Fibroblast of lung (primary cell): ENCODE measurements at places on chromosomes 3 and 15. TPM values are rescaled to one million over a fixed set of nuclear protein-coding genes. Genes with fewer than 3 reads are reported as not detected.

- no peak overlapping the region for H3K4me3 ChIP-seq
- H3K36me3 ChIP-seq: no peaks in the 10 kb centered on the region
- no peak overlapping the region for H3K27ac ChIP-seq
- peaks cover 3% of the 10 kb centered on the region for H3K4me1 ChIP-seq
- peak; percentile 35 for DNase-seq
- no peaks in the 10 kb centered on the region for H3K27me3 ChIP-seq
Measured at GRCh38 chr3:160003520-160004128, 15.0 kb downstream of the IL12A start.

DNA sequence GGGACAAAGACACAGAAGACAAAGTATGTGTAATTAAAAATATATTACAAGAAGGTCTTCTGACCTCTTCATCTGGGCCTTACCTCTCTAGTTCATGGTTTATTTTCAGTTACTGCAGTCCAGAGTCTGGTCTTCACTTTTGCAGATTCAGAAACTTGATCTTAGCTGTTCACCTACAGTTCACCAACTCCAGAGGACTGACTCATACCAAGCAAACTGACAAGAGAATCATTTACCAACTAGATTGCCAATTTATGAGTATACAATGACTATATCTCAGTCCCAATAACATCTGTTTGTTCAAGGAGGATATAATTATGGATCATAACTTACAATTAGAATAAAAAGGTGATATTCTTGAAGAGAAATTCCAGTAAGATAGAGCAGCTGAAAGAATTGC, 9.0 kb downstream of the P2RY1 start:
- no peaks in the 10 kb centered on the region for H3K36me3 ChIP-seq
- no peaks in the 10 kb centered on the region for H3K27me3 ChIP-seq
- H3K4me3 ChIP-seq: no peak overlapping the region
- H3K27ac ChIP-seq: no peak overlapping the region
- no peaks in the 10 kb centered on the region for H3K4me1 ChIP-seq

- H3K27ac ChIP-seq: no peak overlapping the region
- no peaks in the 10 kb centered on the region for H3K4me1 ChIP-seq
- no peak for DNase-seq
- no peaks in the 10 kb centered on the region for H3K36me3 ChIP-seq
- no peaks in the 10 kb centered on the region for H3K27me3 ChIP-seq
Measured at GRCh38 chr3:57112206-57112605, 51.7 kb downstream of the SPATA12 start.

- no peak overlapping the region for H3K4me3 ChIP-seq
- H3K27ac ChIP-seq: peak overlapping the region; percentile 55
- H3K4me1 ChIP-seq: peaks cover 23% of the 10 kb centered on the region
- no peaks in the 10 kb centered on the region for H3K36me3 ChIP-seq
Measured at GRCh38 chr3:171873580-171873979, 30.4 kb downstream of the TMEM212 start.

- no peak overlapping the region for H3K4me3 ChIP-seq
- H3K36me3 ChIP-seq: no peaks in the 10 kb centered on the region
- H3K27me3 ChIP-seq: no peaks in the 10 kb centered on the region
- DNase-seq: no peak
Measured at GRCh38 chr3:134239538-134239937, 11.1 kb downstream of the RYK start.

GRCh38 chr3:176697284-176697889, 499.9 kb downstream of the TBL1XR1 start:
- no peaks in the 10 kb centered on the region for H3K4me1 ChIP-seq
- no peak overlapping the region for H3K27ac ChIP-seq
- no peaks in the 10 kb centered on the region for H3K36me3 ChIP-seq

DNA sequence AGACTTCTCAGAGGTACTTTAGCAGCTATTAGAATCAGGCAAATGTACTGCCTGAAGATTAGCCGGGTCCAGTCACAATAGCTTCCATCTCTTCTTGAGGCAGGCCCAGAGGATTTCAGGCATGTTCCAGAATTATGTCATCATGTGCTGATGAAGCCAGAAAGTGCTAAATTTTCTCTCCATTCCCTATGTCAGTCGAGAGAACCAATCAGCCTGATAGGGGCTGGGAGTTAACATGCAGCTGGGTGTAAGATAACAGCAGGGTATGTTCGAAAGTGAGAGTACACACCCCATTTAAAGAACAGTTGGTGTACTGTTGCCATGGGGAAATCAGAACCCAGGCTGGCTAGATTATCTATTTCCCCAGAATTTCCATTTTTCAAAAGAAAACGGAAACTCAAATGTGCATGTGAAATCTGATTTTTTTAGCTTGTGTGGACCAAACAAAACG, 48.7 kb downstream of the MYH15 start:
- no peaks in the 10 kb centered on the region for H3K27me3 ChIP-seq
- DNase-seq: no peak
- no peak overlapping the region for H3K4me3 ChIP-seq
- H3K36me3 ChIP-seq: no peaks in the 10 kb centered on the region
- H3K27ac ChIP-seq: no peak overlapping the region

GRCh38 chr3:4599612-4600011, 106.5 kb downstream of the ITPR1 start:
- no peaks in the 10 kb centered on the region for H3K4me1 ChIP-seq
- H3K27me3 ChIP-seq: no peaks in the 10 kb centered on the region
- H3K4me3 ChIP-seq: no peak overlapping the region
- H3K27ac ChIP-seq: no peak overlapping the region
- no peaks in the 10 kb centered on the region for H3K36me3 ChIP-seq

DNA sequence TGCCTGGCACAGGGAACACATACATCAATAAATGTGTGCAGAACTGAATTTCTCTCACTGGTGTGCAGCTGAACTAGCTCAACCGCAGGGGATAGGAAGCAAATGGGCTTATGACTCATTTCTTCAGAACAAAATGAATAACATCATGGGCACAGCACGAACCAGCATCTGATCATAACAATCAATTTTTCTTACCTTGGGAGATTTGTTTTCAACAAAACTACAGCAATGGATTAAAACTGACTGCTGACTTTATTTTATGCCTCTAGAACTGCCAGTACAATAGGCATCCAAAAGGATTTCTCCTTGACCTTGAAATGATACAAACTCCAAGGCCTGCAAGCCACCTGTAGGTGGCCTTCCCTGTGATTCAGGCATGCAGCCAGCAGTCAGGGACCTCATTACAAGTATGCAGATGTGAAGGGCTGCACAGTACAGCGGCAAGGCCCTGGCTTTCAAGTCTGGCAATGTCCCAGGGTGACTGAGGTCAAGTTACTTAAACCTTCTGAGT, 26.1 kb downstream of the TAMM41 start:
- peaks cover 7% of the 10 kb centered on the region for H3K4me1 ChIP-seq
- H3K27me3 ChIP-seq: no peaks in the 10 kb centered on the region
- peak; percentile 63 for DNase-seq
- H3K27ac ChIP-seq: no peak overlapping the region
- peaks cover 2% of the 10 kb centered on the region for H3K36me3 ChIP-seq

GRCh38 chr3:128884992-128885391, 5.6 kb downstream of the ACAD9 start:
- no peaks in the 10 kb centered on the region for H3K27me3 ChIP-seq
- peaks cover 6% of the 10 kb centered on the region for H3K36me3 ChIP-seq
- peaks cover 2% of the 10 kb centered on the region for H3K4me1 ChIP-seq
- H3K4me3 ChIP-seq: no peak overlapping the region
- H3K27ac ChIP-seq: no peak overlapping the region
- DNase-seq: no peak

DNA sequence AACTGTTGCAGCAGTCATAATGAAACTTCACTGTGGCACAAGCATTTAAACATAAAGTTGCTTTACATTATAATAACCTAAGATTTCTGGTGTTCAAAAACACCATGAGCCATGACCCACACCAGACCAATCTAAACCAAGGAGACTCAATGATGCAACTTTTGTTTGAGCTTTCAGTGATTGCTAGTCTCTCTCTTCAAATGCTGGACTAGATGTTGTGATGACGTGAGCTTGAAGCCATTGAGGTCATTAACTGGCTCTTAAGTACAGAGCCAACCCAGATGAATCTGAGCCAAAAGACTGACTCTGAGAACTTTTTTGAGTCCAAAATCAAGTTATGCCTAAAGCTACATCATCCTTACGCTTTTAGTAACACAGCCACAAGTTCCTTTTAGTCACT, 36.5 kb downstream of the ATR start:
- H3K36me3 ChIP-seq: peaks cover 2% of the 10 kb centered on the region
- no peaks in the 10 kb centered on the region for H3K4me1 ChIP-seq
- no peak overlapping the region for H3K4me3 ChIP-seq
- DNase-seq: peak; percentile 32
- no peaks in the 10 kb centered on the region for H3K27me3 ChIP-seq

- no peaks in the 10 kb centered on the region for H3K36me3 ChIP-seq
- H3K4me1 ChIP-seq: no peaks in the 10 kb centered on the region
- H3K27me3 ChIP-seq: no peaks in the 10 kb centered on the region
- DNase-seq: no peak
- H3K4me3 ChIP-seq: no peak overlapping the region
Measured at GRCh38 chr3:191500892-191501291, 39.9 kb downstream of the PYDC2 start.

- no peak overlapping the region for H3K27ac ChIP-seq
- H3K4me1 ChIP-seq: no peaks in the 10 kb centered on the region
- no peaks in the 10 kb centered on the region for H3K27me3 ChIP-seq
- no peak overlapping the region for H3K4me3 ChIP-seq
- no peak for DNase-seq
Measured at GRCh38 chr3:104547031-104547430, 819.7 kb upstream of the ALCAM start.

- H3K4me3 ChIP-seq: no peak overlapping the region
- H3K27me3 ChIP-seq: peaks cover 4% of the 10 kb centered on the region
- H3K4me1 ChIP-seq: no peaks in the 10 kb centered on the region
- peak; percentile 46 for DNase-seq
- no peak overlapping the region for H3K27ac ChIP-seq
Measured at GRCh38 chr15:66193066-66193465, 60.5 kb downstream of the MEGF11 start.

DNA sequence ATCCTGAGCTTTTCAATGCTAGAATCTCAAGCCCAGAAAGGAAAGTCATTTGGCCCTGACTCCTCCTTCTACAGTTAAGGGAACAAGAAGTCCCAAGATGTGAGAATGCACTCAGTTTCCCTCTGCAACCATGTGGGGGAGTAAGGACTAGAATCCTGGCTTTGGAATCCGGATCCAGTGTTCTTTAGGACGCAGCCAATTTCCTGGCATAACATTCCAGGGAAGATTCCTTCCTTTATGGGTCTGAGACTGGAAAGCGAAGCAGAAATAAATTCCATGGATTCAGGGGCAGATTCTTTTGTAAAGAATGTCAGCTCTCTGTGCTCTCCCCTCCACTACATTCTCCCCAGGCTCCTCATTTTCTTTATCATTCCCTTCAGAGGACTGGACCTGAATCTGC, 151.8 kb upstream of the SOX14 start:
- H3K27ac ChIP-seq: no peak overlapping the region
- no peak overlapping the region for H3K4me3 ChIP-seq
- no peaks in the 10 kb centered on the region for H3K4me1 ChIP-seq

GRCh38 chr15:67149068-67149772, 83.8 kb downstream of the SMAD3 start:
- peaks cover 17% of the 10 kb centered on the region for H3K36me3 ChIP-seq
- no peak for DNase-seq
- H3K27ac ChIP-seq: peak overlapping the region; percentile 96
- peaks cover 65% of the 10 kb centered on the region for H3K4me1 ChIP-seq

GRCh38 chr3:196492080-196492479, 11.5 kb downstream of the RNF168 start:
- no peaks in the 10 kb centered on the region for H3K27me3 ChIP-seq
- H3K36me3 ChIP-seq: peaks cover 4% of the 10 kb centered on the region
- no peak overlapping the region for H3K4me3 ChIP-seq

DNA sequence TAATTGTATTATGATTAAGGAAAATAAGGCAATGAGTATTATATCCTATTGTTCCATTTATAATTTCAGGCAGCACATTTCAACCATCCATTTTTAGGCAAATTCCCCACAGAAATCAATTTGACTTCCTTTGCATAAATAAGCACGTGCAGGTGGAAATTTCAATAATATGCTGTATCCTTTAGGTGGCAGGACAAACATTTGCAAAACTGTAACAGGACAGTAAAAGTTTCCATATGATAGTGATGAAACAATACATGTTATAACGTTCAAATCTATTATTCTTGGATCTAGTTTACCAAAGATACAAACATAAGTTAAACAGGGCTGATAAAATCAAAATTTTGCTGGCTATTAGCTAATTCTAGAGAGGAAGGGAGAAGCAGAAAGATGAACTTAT, 8.5 kb downstream of the UACA start:
- H3K4me1 ChIP-seq: peaks cover 5% of the 10 kb centered on the region
- DNase-seq: no peak
- no peak overlapping the region for H3K27ac ChIP-seq
- H3K27me3 ChIP-seq: no peaks in the 10 kb centered on the region

DNA sequence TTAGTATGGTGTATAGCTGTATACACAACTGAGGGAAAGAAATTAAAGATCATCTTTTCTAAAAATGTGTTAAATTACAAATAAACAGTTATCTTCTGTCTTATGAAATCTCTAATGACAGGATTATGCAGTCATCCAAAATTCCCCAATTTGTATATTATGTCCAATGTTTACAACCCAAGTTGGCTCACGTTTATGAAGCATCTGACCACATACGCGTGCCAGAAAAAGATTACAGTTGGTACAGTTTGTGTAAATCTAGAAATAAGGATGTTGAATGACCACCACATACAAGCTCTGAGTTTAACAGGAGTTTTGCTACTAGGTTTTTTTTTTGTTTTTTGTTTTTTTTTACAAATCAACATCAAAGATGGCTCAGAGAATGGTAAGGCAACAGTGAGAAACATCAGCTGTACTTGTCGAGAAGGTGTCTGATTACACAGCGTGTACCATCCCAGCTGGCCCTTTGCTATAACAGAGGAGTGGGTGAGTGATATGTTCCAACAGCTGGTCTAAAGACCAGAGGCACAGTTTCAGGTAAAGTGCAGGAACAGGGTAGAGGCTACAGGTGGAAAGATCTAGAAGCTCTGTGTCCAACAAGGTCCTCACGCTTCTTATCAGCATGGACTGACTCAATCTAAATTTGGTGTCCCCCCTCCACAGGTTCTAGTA, 47.1 kb downstream of the USF3 start:
- H3K36me3 ChIP-seq: no peaks in the 10 kb centered on the region
- H3K4me1 ChIP-seq: no peaks in the 10 kb centered on the region
- no peak for DNase-seq

DNA sequence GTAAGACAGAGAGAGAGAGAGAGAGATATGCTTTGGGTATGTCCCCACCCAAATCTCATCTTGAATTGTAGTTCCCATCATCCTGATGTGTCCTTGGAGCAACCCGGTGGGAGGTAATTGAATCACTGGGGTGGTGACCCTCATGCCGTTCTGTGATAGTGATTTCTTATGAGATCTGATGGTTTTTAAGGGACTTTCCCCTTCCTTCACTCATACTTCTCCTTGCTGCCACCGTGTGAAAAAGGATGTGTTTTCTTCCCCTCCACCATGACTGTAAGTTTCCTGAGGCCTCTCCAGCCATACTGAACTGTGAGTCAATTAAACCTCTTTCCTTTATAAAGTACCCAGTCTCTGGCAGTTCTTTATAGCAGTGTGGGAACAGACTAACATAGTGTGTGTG, 60.3 kb downstream of the EOMES start:
- no peak overlapping the region for H3K4me3 ChIP-seq
- no peak overlapping the region for H3K27ac ChIP-seq
- H3K36me3 ChIP-seq: no peaks in the 10 kb centered on the region

The C2CD4A gene
- total RNA-seq: not detected in 2 replicates

The SOX14 gene
- total RNA-seq: not detected in 2 replicates

The GRAMD2A gene
- total RNA-seq: 0.77 and 0.83 TPM in 2 replicates

The KIAA1143 gene
- 18.3 and 20.0 TPM in 2 replicates for total RNA-seq

The XRN1 gene
- 40.3 and 55.7 TPM in 2 replicates for total RNA-seq

The UQCC5 gene
- total RNA-seq: 5.1 and 9.4 TPM in 2 replicates

The STRIT1 gene
- total RNA-seq: not detected in 2 replicates

The GOLGA8T gene
- total RNA-seq: 0.17 and 0.26 TPM in 2 replicates

The LRTM1 gene
- not detected in 2 replicates for total RNA-seq

The SIDT1 gene
- total RNA-seq: not detected in 2 replicates

The CHL1 gene
- total RNA-seq: 0.33 and 2.1 TPM in 2 replicates

The SLC35G2 gene
- 8.5 and 15.4 TPM in 2 replicates for total RNA-seq

The GOLGA8O gene
- 0.77 and 0.99 TPM in 2 replicates for total RNA-seq

The ARPP21 gene
- not detected in 2 replicates for total RNA-seq

The GOLGA8S gene
- under 0.01 TPM in 1 of 2 replicates, not detected in the other for total RNA-seq
